CD4-positive, alpha-beta memory T cell (primary cell): ENCODE measurements at places on chromosomes 13 and 19. TPM values are rescaled to one million over a fixed set of nuclear protein-coding genes. Genes with fewer than 3 reads are reported as not detected.

Gene FXYD1
- 4.4 TPM for total RNA-seq

Gene TMEM38A
- 0.99 TPM for total RNA-seq

Gene STAP2
- 0.86 TPM for total RNA-seq

Gene ZNF578
- total RNA-seq = 4.9 TPM

DNA sequence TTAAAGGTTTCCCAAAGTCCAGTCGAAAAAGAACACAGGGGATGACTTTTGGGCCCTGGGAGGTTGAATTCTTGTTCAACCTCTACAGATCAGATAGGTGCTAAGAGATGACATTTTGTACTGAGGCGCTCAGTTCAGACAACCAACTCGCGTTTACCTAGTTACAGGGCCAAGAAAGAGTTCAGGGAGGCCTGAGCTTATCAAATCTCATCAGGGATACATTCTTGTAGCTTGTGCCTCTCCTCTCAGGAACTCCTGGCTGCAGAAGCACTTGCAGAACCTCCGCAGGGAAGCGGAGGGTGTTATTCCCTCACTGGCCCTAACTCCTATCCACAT is 825 bp downstream of the ZNF776 start:
- peaks cover 33% of the 10 kb centered on the region for H3K36me3 ChIP-seq
- no peaks in the 10 kb centered on the region for H3K27me3 ChIP-seq
- peaks cover 18% of the 10 kb centered on the region for H3K4me1 ChIP-seq
- no peak for DNase-seq
- peak overlapping the region; percentile 77 for H3K27ac ChIP-seq
- peak overlapping the region; percentile 78 for H3K4me3 ChIP-seq
